HTR-8/SVneo (cell line): ENCODE measurements at places on chromosomes 11 and 22.

- no peak for DNase-seq
Measured at GRCh38 chr11:28674433-28675103, 566.4 kb downstream of the METTL15 start.

GRCh38 chr11:6191742-6192141 lies 7.3 kb upstream of the OR52W1 start:
- DNase-seq: no peak

- DNase-seq: no peak
Measured at GRCh38 chr22:44390613-44390970, 77.8 kb upstream of the SHISAL1 start.

- DNase-seq: no peak
Measured at GRCh38 chr11:108241330-108242037, 18.6 kb downstream of the ATM start.

GRCh38 chr11:127627629-127628457 lies 627.3 kb upstream of the KIRREL3 start:
- DNase-seq: no peak

DNA sequence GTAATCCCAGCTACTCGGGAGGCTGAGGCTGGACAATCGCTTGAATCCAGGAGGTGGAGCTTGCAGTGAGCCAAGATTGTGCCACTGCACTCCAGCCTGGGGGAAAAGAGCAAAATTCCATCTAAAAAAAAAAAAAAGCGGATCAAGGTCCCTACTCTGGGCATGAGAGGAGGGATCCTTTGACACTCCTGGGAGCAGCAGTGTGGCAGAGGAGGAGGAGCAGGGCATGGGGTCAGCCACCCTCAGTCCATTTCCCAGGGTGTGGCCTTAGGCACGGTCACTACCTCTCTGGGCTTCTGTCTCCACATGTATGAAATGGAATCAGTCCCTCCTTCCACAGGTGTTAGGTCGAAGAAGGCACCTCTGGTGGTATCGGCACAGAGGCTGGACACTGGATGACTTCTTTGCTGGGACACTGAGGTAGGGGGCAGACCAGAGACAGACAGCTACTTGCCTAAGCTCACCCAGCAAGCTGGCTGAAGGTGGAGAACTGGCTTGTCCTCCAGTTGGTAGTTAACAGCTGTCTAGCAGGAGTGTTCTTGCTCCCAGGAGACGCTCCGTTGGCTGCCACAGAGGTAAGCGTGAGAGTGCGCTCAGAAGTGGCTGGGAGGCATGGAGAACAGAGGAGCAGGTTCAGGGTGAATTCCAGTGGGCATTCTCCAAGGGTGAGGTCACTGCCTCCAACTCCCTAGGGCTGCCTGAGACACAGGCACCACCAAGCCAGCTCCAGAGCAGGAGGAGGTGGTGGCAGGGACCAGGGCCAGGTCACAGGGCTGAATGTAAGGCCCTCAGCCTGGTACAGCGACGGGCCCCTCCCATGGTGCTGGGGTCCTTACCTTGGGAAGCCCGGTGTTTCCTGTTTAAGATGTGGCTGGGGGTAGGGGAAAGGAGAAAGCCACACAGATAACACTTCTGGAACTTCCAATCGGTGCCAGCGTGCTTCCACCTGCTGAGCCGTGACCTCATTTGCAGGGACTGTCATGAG lies 19.5 kb downstream of the TXN2 start:
- peak; percentile 80 for DNase-seq

GRCh38 chr11:36356201-36356600 lies 60.1 kb downstream of the PRR5L start:
- no peak for DNase-seq

DNA sequence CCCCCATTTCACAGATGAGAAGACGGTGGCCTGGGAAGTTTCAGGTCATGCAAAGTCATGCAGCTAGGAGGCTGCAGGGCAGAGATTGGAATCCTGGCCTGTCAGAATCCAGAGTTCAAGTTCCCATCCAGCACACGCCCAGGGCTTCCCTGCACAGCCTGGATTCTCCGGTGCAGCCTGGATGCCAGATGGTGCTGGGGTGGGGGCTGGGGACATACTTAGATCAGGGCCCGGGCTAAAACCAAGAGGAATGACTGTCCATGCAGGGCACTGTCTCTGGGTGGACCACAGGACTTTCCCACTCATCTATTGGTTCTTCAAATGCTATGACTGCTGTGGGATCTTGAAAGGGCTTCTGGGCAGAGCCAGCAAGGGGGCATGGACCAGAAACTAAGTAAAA lies 24.6 kb downstream of the LMO1 start:
- no peak for DNase-seq

- no peak for DNase-seq
Measured at GRCh38 chr11:67438158-67438902, 848 bp upstream of the PTPRCAP start.

GRCh38 chr22:29154364-29155048 lies 51.2 kb upstream of the EMID1 start:
- DNase-seq: peak; percentile 66

DNA sequence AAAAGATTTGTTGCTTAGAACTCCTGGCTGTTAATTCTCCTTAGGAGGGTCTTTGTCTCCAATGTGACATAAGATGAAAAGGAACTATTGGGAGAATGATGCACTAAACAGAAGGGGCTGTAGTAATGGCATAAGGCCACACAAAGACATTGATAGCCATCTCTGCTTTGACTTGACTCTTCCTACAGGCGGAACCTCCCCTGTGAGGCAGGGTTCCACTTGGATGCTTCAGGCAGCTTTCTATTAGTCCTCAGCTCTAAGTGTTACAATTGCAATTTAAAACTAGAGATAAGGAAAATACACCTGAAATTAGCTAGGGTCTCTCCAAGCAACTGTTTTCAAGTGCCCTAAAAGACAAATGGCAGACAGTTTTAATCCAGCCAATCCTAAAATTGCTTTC lies 391.6 kb upstream of the CCDC90B start:
- no peak for DNase-seq

GRCh38 chr11:43135966-43136534 lies 175.7 kb upstream of the API5 start:
- DNase-seq: no peak

GRCh38 chr11:73783483-73784020 lies 4.1 kb upstream of the MRPL48 start:
- DNase-seq: no peak

DNA sequence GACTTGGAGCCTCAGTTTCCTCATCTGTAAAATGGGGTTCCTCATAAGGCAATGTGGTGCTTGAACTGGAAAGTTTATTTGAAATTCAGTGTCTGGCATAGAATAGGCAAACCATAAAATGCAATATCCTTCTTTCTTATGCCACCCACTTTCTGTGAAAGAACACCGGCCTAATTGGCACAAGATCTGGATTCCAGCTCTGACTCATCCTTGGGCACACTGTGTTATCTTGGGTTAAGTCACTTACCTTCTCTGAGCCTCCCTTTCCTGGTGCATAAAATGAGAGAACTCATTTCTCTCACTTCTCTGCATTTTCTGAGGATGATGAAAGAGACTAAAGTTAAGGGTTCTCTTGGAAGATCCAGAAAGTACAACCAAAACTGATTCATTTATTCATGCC lies 5.1 kb downstream of the INSC start:
- no peak for DNase-seq

DNA sequence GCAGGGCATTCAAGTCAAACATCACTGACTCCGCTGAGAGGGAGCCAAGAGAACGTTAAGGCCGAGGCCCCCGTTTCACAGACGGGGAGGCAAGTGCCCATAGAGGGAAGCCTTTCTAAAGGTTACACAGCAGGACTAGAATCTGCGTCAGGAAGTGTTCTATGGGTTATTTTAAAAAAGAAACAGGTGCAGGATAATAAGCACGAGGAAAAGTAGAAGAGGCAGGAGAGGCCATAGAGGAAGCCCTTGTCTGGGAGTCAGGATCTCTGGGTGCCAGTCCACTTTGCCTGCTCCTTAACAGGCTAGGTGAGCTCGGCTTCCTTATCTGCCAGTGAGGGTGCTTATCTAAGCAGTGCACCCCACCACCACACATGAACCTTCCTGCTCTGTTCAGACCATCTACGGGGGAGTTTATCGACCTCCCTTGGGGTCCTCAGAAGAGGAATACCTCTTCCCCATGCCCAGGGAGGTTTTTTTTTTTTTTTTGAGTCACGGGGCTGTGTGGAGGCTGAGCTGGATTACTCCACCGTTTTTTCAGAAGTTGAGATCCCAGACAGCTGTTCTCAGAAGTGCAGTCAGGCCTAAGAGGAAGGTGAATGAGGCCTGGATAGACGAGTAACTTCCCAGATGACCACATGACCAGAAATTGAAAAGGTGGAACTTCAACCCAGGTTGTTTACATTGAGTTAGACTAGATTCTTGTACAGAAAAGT lies 1.2 kb upstream of the FCHSD2 start:
- DNase-seq: no peak

DNA sequence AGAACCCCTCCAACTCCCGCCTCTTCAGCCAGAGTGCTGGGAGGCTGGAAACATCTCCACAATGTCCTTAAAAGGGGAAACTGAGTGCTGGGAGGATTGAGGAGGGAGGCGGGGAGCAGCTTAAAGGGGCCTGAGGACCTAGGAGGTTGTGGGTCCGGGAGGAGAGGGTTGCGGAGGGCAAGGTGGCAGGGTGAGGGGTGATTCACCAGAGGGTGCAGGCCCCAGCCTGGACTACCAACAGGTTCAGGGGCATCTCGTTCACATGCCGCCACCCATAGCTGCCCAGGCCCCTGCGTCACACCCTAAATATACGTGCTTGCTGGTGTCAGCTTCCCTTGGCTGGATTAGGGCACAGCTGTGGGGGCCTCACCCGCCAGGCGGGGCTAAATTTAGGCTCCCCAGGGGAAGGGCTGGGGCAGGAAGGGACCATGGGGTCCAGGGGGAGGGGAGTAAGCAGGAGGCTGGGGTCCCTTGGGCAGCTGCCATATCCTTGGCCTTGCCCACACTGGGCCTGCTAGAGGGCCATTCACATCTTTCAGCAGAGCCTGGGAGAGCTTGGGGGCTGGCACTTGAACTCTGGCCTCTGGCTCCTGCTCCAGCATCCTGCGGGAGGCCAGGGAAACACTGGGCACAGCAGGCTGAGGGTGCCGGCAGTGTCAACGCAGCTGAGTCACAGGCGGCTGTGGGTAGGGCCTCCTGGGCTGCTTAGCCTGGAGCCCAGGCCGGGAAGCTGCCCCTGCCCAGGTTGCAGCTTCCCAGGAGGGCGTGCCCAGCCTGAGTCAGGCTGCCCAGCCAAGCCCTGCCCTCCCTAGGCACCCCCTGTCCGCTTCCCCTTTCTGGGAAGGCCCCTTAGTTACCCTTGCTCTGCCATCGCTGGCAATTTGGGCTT lies 1.3 kb downstream of the EHBP1L1 start:
- peak; percentile 86 for DNase-seq

- DNase-seq: peak; percentile 62
Measured at GRCh38 chr11:35511666-35512065, 13.8 kb downstream of the PAMR1 start.

DNA sequence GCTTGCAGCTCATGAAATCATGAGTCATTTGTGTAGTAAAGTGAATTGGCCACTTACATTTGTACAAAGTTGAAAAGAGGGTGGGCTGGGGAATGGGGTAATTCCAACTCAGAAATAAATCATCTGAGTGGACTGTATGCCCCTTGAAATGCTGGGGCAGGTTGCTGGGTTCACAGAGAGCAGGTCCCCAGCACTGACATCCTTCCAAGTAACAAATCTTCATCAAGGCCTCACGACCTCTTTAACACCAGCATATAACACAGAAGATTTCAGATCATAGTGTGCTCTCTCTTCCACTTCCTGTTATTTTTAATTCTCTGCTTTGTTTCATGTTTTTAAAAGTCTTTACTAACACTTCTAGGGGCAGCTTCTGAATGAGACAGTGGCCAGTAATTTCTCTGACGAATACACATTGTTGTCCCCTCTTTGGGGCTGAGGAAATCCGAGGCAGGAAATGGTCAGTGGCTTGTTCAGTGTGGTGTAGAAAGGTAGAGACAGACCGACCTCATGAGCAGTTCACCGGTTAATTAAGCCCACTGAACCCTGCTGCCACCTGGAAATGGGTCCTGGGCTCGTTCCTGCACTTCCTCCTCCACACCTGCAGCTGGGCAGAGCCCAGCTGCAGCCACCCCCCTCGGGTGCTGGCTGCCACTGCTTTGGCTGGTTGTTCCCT lies 127.7 kb downstream of the MAML2 start:
- DNase-seq: no peak

- DNase-seq: no peak
Measured at GRCh38 chr11:98979205-98979604, 41.5 kb upstream of the CNTN5 start.

DNA sequence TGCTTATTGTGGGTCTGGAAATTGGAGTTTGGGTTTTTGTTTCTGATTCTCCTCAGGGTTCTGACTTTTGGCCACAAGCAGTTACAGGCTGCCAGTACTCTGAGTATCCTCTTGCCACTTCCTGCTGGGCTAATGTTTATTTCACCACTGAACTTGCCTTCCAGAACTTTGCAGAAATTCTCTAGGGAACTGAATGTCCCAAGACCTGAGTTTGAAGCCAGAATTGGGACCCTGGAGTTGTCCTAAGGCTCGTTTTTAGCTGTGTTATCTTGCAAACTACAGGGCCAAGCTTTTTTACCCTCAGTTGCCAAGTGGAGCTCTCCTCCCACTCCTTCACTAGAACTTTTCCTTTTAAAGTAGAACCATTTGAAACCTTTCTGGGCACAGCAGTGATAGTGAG lies 89.9 kb downstream of the FAT3 start:
- DNase-seq: no peak

- no peak for DNase-seq
Measured at GRCh38 chr11:134447696-134448095, 35.7 kb upstream of the B3GAT1 start.

DNA sequence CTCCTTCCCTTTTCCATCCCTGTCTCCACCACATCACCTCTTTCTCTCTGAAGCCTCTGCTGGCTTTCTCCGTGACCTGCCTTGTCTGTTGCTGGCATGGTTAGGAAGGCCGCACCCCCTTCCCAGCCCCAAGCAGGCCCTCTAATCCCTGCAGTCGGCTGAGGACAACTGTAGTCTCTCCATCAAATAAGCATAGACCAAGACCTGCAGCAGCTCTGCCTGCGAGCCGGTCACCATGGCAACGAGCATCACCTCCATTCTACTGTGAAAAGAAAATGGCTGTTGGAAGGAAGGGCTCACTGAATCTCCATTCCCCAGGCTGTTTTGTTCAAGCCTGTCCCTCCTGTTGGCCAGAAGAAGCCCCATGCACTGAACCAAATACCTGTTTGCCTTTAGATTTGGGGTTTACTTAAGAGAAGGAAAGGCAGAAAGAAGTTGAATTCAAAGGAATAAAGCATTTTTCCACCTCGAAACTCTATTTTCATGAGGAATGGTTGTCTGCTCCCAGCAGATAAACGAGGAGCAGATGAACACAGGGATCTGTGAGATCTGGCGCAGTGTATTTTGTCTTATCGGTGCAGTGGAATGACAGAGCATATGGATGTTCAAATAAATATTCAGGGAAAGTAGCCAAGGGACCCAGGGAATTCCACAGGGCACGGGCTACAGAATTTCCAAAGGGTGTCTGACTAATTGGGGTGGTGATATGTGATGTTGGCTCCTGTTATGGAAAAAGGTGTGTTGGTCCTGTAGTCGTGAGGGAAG lies 113.1 kb upstream of the TTC12 start:
- no peak for DNase-seq
